Activated T-helper 9 cell treated with anti-CD3 and anti-CD28 coated beads, Interleukin-2, amount 50 U/mL, for 16 hours (primary cell): ENCODE measurements at places on chromosomes 2 and 18.

DNA sequence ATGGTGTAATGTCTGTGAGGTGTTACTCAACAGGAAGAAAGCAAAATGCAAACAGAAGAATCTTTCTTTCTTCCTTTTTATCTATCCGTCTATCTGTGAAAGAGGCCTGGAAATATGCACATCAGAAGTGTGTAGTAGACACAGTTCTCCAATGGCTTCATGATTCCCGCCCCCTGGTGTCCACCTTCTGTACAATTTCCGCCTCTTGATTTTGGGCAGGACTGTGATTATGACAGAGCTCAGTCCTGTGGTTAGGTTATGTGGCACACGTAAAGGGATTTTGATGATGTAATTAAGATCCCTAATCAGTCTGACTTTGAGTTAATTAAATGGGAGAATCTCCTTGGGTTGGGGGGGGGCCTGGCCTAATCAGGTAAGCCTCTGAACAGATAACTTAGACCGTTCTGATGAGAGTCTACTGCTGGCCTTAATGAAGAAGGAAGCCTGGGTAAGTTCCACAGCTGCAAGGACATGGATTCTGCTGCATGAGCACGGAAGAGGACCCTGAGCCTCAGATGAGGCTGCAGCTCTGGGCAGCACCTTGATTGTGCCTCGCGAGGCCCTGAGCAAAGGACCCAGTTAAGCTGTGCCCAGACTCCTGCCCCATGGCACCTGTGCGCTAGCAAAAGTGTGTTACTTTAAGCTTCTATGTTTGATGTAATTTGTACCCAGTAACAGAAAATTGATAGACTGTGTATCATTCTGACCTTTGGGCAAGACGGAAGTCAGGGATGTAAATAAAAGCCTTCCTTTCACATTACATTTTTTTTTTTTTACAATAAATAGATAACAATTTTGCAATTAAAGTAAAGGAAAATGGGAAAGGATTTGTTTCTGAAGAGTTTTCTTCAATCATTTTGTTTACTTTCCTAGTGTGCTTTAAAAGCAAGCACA lies 11.3 kb upstream of the KCNF1 start:
- no peak for DNase-seq

DNA sequence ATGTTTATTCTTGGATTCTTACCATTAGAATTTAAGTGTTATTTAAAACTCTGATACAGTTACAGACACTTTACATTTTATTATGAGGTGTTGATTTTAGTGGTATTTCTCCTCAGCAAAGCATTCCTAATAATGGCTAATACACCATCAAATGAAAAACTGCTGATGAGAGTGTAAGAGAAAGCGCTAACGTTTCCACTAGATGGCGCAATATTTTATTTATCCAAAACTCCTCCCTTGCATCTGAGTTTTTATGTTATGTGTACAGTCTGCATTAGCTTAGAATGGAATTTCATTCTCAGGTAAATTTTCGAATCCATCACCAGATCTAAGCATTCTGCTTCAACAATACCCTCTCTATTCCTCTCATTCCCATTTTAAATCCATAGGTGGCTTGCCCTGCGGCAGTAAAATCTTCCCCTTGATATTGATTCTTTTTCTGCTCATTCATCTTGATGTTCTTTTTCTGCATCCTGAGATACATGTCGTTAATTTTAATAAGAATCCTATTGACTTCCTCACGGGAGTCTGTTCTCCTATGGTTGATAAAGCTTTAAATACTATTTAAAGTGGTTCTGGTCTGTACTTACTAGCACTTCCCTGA lies 53.9 kb downstream of the PRKRA start:
- DNase-seq, result no peak

DNA sequence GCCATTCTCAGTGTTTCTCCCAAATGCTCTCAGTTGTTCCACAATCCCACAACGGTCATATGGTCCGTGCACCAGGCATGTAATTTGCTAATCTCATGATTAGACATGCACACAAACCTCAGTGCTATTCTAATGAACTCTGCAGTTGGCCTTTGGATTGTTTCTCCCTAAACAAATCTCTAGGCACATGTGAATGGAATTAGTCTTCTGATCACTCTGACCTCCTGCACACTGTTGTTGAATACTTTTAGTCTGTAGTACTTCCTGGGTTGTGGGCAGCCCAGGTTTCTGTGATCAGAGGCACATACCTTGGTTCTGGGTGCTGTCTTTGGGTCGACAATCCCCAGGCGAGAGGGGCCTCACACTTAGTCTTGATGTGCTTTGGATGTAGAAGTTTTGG lies 498.7 kb upstream of the SPRED2 start:
- DNase-seq, result no peak

- no peak for DNase-seq
Observed at GRCh38 chr2:125312342-125312741, 1287.3 kb downstream of the CNTNAP5 start.

GRCh38 chr18:63604791-63605567 lies 17.8 kb downstream of the SERPINB13 start:
- DNase-seq, result no peak

- DNase-seq, result no peak
Observed at GRCh38 chr2:193442293-193442692, 1247.6 kb upstream of the TMEFF2 start.

DNA sequence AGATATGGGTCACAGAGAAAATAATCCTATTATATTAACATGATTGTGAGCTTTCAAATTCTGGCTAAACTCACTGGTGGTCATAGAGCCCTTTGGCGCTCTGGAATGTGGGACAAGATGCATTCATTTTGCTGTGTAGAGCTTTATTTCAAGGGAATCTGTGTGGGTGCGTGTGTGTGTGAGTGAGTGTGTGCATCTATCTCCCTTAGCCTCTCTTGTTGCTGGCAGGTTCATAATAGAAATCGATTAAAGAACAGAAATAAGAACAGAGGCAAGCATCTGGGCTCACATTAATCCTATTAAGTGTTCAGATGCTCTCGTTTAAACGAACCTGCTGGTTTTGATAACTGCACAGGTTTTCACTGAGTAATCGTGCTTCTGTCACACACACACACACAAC lies 155.4 kb upstream of the PID1 start:
- DNase-seq, result no peak

GRCh38 chr2:235599596-235600338 lies 105.9 kb downstream of the AGAP1 start:
- no peak for DNase-seq

DNA sequence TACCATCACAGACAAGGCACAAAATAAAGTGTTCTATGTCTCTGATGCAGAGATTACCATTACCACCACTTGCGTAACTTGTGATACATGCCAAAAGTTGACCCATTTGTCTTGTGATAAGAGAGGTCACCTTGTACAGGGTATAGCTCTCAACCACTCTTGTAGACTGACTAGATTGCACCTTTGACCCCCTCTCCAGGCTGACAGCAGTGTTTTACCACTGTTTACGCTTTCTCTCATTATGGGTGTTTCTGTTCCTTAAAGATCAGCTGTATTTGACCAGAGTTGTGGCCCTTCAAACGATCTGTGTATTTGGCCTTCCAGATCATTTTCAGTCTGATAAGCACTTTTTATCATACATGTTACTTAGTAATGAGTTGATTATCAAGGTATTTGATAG lies 215.7 kb upstream of the HNMT start:
- DNase-seq, result no peak

- no peak for DNase-seq
Observed at GRCh38 chr18:30406728-30407127, 635.8 kb downstream of the DSC3 start.

- peak; percentile 11 for DNase-seq
Observed at GRCh38 chr2:174835797-174836255, 71.6 kb upstream of the CHRNA1 start.

DNA sequence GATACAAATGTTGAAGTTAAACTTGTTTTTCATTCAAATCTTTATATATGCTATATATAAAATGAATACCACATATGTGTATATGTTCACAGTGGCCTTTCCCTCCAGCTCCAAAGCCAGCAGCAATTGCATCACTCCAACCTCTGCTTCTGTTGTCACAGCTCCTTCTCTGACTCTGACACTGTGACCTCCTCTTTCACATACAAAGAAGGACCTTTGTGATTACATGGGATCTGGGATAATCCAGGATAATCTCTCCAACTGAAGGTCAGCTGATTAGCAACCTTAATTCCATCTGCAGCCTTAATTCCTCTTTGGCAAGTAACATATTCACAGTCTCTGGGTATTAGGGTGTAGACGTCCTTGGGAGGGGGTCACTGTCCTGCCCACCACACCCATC lies 8.4 kb downstream of the FLACC1 start:
- no peak for DNase-seq

- no peak for DNase-seq
Observed at GRCh38 chr2:67216103-67216502, 181.0 kb upstream of the ETAA1 start.

GRCh38 chr18:2656237-2656980 lies 883 bp downstream of the SMCHD1 start:
- peak; percentile 34 for DNase-seq

GRCh38 chr2:202064171-202064880 lies 8.7 kb upstream of the KIAA2012 start:
- no peak for DNase-seq

- DNase-seq, result no peak
Observed at GRCh38 chr2:239898292-239898925, 126.7 kb downstream of the NDUFA10 start.

DNA sequence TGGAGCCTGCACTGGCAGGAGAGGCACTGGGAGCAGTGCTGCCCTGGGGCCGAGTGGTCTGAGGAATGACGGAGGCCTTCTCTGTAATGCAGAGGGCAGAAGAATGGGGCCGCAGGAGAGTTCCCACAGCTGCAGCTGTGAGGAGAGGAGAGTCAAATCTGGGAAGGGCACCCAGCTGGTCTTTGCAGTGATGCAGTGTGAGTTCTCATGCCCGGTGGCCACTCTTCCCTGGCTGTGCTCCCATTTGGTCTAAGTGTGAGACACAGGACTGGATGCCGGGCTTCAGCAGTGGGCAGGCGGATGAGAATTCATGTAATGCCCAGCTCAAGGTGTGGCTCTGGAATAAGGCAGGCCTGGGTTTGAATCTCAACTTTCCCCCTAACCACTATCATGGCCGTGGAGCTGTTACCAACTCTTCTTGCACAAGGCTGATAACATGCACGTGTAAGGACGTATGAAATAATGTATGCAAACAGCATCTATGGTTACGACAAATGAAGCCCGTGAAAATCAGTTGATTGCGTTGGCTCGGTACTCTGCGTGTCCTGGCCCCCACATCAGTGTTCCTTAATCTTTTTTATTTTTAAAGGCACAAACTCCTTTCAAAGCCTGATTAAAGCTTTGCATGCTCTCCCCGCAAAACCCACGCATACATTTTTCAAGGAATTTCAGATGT lies 71.6 kb downstream of the ACKR3 start:
- DNase-seq, result no peak

- DNase-seq, result no peak
Observed at GRCh38 chr18:62898359-62898758, 183.0 kb downstream of the PHLPP1 start.

- DNase-seq, result no peak
Observed at GRCh38 chr2:54803783-54804751, 80.6 kb downstream of the EML6 start.

DNA sequence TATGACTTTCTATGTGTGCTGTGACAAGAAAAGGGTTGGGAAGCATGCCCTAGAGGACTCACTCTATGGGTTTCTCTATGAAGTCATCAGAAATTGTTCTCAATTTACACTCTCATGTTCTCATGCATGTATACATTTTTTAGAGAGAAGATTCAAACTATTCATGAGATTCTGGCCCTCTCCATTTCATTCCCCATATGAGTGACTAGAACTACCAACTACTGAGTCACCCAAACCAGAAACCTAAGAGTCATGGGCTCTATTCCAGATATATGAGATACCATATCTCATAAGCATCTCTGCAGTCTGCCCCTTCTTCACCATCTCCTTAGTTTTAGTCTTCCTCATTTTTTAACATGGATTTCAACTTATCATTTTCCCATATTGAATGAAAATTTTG lies 87.7 kb downstream of the EXOC6B start:
- DNase-seq, result no peak

DNA sequence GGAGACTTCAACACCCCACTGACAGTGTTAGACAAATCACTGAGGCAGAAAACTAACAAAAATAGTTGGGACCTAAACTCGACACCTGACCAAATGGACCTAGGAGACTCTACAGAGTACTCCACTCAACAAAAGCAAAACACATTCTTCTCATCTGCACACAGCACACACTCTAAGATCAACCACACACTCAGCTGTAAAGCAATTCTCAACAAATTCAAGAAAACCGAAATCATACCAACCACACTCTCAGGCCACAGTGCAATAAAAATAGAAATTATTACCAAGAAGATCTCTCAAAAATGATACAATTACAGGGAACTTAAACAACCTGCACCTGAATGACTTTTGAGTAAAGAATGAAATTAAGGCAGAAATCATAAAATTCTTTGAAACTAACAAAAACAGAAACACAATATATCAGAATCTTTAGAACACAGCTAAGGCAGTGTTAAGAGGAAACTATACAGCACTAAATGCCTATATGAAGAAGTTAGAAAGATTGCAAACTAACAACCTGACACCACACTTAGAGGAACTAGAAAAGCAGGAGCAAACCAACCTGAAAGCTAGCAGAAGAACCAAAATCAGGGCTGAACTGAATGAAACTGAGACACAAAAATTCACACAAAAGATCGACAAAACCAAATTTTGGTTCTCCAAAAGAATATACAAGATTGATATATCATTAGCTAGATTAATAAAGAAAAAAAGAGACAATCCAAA lies 46.3 kb downstream of the RTTN start:
- no peak for DNase-seq

- no peak for DNase-seq
Observed at GRCh38 chr2:108325756-108326155, 37.1 kb downstream of the SULT1C2 start.

GRCh38 chr18:50461251-50461650 lies 86.4 kb downstream of the SKA1 start:
- DNase-seq, result no peak

GRCh38 chr2:241780939-241781569 lies 4.4 kb downstream of the GAL3ST2 start:
- no peak for DNase-seq

GRCh38 chr2:164363646-164364045 lies 257.6 kb downstream of the GRB14 start:
- DNase-seq, result no peak

- no peak for DNase-seq
Observed at GRCh38 chr18:46338766-46339165, 234.6 kb downstream of the HAUS1 start.

DNA sequence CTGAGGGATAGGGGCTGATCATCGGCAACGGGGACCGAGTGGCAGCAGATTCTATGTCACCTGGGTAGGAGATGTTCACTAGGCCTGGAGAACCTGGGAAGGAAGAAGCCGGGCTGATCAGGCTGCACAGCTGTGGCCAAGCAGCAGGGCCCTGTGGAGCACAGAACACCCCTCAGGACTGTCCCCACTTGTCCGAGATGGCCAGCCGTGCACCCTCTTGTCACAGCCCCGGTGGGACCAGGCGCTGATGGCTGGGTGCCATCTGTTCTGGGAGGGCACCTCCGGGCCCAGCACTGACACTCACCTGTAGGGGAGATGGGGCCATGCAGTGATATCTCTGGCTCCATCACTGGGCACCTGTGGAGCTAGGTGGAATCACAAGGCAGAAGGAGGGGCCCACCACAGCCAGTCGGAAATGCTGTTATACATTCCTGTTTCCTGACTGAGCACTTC lies 217.9 kb upstream of the RAB6C start:
- DNase-seq, result no peak
